ENCODE measurements at places on chromosomes 4 and X.

DNA sequence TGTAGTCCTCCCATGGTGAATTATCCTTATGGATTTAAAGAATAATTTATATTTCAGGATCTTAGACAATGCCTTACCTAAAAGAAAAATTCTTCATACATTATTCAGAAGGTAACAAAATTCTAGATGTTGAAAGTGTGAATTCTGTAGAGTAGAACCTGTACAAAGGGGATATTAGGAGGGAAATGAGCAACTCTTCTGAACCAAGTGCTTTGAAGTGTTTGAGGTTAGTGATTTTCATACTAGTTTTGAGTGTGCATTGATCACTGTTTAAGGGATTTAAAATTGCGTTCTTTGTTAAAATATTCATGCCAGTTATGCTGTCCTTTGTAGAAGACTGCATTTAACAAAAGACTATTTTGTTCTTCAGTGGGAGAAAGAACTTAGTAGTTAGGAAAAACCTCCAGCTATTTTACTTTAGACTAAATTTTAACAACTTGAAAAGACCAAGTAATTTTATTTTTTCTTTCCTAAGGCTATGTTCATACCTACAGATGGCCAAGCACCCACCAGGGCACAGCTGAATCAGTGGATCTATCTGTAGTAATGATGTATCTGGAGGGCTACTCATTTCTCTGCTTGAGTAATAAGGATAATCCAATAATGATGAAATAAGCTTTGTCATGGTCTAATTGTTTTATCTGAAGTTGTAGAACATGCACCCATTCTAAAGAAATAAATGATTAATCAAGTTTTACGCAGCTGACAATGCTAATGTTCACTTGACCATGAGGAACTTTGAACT lies 134.3 kb upstream of the RPS6KA6 start:
- DNase-seq = no peak

DNA sequence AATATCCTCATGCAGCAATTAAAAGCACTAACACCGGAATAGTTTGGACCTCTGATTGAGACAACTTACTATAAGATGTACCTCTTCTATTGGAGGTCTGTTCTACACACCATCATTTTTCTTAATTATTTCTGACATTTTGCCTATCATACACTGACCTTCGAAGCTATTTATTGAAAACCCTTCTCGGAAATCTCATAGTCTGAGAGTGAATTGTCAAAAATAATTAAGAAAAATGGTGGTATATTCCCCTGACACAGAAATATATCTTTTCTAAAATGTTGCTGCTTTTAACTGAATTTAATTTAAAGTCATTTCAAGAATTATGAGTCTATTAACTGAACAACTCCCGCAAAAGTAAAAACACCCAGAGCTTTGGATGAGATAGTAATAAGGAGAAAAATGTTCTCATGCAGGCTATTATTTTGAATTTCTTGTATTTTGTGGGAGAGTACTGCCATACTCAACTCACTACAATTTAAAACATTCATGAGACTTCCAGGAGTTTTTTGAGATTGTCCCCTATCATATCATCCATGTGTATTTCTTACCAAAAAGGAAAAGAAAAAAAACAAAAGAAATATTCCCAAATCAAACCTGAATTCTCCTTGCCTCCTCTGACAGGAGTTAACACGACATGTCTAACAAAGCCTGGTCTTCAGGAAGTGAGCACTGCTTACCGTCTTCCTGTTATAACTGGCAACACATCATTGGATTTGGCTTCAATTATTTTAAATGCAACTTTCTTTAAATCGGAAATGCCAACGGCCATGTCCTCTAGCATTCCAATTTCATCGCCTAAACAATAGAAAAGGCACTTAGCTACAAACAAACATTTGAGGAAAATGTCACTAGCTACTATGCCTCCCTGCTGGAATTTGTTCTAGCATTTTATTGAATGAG lies 485.3 kb downstream of the IL15 start:
- no peak for DNase-seq

DNA sequence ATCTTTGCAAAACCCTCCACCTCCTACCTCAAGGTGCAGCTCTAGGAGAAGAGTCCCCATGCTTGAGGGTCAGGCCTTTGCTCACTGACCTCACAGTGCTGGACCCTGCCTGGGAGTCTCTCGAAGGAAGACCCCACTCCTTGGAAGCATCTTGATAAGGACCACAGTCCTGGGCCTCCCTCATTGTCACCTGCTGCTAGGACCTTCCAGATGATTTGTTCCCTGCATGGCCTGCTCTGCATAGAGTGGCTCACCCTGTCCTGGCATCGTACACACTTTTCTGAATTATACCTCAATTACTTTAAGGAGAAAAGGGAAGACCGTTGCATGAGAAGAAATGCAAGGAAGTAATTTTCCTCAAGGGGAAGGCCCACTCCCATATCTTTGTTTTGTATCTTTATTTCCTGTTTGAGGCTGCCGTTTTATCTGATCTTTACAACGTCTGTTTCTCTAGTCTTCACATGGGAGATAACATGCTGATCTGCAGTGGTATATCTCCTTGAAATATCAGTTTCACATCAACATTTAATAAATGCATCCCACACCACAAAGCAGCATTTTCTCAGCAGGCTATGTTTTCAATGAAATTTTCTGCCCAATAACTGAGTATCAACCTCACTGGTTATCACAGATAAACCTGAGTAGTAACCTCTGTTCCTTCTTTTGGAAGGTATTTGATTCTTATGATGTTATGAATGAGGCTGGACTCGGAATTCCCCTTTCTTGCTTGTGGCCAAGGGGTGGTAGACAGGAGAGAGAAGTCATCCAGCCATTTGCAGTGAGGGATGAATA lies 15.0 kb upstream of the AKAP17A start:
- no peak for DNase-seq

DNA sequence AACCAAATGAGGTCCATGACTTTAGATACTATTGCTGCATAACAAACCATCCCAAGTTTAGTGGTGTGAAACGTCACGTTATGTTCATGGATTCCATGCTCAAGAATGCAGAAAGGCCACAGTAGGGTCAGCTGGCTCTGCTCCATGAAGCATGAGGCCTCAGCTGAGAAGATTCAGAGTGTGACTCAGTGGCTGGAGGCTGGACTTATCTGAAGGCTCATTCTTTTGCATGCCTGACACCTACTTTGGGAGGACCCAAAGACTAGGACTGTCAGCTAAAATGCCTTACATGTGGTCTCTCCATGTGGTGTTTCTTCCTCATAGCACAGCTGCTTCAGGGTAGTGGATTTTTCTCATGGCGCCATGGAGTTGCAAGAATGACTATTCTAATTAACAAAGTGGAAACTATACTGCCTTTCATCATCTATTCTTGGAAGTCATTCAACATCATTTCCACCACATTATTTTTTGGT lies 11.5 kb upstream of the CCDC149 start:
- DNase-seq = no peak

DNA sequence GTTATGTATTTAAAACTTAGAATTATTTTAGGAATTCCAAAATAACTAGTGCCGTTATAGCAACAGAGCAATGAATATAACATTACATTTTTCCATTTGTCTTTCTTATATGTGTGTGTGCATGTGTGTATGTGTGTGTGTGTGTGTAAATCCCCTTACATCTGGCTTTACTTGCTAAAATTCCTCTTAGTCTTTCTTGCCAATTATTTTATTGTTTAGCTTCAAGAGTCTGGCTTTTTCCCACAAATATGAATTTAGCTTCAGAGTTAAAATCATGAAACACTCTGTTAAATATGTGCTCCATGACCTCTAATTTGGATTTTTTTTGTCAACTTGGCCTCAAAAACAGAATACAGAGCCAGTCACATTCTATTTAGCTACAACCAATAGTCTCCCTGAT lies 18.9 kb downstream of the FGF13 start:
- DNase-seq = no peak

- no peak for DNase-seq
Measured at GRCh38 chr4:135497563-135498152, 1296.1 kb upstream of the PABPC4L start.

DNA sequence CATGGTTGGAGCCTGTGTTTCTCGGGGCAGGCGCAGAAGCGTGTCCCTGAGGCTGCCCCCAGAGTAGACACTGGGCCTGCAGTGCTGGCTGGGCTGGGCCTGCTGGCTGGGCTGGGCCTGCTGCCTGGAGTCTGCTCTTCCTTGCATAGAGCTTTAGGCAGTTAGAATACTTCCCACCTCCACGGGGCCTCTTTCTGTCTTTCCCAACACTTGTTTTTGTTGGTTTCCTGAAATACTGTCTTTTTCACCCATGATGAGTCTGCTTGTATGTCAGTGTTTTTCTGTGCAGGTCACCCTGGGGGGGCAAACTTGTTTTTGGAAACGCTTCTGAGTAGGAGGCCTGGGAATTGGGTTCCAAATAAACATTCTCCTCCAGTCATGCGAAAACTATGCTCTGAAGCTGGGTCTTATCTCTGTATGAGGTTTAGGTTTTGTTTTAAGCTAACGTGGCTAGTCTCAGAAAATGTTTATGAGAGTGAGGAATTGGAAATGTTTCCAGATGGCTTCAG lies 32.2 kb downstream of the TRMT44 start:
- no peak for DNase-seq

DNA sequence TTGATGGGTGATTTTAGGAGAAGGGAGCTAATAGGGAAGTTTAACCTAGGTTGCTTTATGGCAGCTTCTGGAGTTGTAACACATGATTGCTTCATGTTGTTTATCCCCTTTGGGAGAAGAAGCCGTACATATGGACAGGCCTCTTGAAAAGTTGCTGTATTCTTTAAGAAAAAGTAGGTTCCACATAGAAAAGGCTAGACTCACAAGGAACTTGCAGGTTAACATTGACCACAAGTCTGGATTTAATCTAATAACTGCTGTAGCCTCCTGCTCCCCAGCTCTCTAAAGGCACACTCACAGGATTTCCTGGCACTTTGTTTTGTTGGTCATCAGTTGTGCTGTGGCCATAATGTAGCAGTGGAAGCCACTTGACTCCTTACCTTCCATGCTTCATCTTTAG lies 19.7 kb downstream of the FNIP2 start:
- no peak for DNase-seq

GRCh38 chr4:106021737-106022410 lies 126.6 kb downstream of the NPNT start:
- DNase-seq = no peak

DNA sequence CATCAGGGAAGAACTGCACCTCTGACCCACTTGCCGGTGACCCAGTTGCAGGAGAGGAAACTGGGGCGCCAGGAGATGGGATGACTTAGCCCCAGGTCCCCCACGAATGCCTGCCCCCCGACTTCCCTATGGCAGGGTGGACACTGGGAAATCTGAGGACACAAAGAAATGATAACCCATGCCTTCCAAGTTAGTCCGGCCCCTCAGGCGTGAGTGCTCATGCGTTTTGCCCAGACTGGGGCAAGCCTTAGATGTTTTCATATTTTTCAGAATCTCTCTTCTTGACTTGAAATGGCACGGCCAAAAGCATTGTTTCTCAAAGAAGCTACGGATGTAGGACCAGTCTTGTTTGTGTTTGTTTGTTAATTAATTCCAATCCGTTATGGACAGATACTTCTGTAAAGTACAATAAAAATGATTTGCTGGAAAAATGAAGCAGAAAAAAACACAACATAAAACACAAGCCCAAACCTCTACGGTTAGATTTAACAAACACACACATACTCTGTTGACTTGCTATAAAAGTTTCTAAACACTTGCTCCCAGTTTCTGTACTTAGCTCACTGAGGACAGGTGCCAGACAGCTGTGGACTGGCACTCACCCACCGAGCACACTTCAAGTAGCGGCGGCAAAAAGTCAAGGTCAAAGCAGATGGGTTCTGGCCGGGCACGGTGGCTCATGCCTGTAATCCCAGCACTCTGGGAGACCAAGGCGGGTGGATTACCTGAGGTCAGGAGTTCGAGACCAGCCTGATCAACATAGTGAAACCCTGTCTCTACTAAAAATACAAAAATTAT lies 341.5 kb downstream of the BCOR start:
- DNase-seq = no peak

GRCh38 chr4:81399306-81400086 lies 72.2 kb downstream of the RASGEF1B start:
- DNase-seq = no peak

GRCh38 chr4:82704156-82704555 lies 94.4 kb downstream of the SCD5 start:
- no peak for DNase-seq

DNA sequence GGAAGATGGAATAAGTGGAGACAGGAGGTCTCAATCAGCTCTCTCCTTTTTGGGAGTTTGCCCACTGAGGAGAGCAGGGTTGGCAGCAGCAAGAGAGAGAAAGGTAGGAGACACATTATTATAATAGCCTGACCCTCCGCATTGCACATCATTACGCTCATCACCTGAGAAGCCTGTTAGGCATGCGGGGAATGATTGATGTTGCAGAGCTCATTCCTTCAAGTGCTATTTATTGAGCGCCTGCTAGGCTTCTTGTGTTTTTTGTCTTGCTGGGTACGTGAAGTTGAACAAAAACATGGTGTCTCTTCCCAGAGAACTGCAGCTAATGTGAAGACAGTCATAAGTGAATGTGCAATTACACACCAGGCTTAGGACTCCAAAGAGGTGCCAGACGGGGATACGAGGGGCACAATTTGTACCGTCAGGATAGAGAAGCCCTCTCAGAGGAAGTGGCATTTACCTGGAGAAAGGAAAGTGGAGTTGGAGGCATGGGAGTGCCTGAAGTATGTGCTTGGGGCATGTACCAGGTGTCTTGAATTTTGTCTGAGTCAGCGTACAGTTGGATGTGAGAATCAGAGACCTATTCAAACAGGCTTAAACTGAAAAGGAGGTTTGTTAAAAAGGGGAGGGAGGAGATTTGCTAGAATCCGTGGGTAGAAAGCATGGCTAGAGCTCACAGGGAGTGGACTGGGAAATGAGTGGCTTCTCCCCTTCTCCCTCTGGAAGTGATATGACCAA lies 90.2 kb upstream of the SOD3 start:
- no peak for DNase-seq

DNA sequence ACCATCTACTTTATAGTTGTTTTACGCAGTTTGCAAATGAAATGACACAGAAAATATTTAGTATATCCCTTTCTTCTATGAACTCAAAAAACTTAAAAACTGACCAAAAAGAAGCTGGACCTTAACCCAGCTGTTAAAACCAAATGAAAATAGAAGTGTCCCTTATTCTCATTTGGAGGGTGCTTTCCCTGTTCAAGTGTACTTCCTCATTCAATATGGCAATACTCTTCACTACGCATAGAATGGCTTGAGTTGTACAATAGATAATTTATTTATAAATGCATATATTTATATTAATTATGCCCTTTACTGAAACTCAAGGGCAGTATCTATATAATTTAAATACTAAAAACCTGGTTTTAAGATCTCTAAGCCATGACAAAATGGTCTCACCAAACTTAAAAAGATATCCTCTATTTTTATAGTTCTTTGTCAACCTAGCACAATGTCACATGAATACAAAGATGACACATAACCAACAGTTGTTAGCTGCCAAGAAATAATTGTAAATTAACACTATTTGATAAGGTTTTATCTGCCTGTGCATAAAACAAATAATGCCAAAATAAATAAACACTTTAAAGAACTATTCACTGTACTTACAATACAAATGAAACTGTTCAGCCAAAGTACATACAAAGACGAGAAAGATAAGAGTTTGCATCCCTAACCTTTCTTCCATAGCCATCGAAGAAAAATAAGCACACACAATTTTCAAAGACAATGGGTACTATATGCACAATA lies 25.2 kb downstream of the YTHDC1 start:
- DNase-seq = no peak

GRCh38 chr4:72977936-72978485 lies 91.5 kb downstream of the COX18 start:
- no peak for DNase-seq
